ENCODE measurements at places on chromosomes 12 and 14. TPM values are rescaled to one million over a fixed set of nuclear protein-coding genes. Genes with fewer than 3 reads are reported as not detected.

DNA sequence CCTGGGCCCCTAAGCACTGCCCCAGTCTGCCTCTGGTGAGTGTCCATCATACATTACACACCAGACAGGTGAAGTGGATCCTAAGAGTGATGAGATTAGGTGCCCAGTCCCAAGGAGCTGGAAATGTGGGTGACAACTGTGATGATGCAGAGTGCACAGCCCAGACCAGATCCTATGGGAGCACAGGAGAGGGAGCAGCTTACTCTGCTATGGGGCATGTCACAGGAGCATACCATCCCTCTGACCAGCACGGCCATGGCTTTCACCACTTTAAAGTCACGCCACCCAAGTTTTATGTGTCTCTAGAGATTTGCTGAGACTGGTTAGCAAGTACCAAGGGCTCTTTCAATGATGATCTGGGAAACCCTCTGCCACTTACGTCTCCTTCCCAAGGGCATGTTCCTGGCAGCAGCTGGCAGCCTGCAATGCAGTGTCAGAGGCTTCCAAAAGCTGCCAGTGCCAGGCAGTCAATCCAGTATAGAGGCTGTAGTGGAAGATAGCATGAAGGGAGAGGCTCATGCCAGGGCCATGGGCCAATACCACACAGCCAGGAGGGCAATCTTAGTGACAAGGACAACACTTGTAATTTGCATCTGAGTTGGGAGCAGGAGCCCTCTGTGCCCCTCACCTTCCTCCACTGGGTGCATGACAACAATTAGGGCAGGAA is 40.2 kb downstream of the STAB2 start:
- H3K27ac ChIP-seq: no peak overlapping the region
- no peak overlapping the region for H3K4me3 ChIP-seq
- no peak for DNase-seq
- no peaks in the 10 kb centered on the region for H3K36me3 ChIP-seq
- no peaks in the 10 kb centered on the region for H3K4me1 ChIP-seq
- H3K27me3 ChIP-seq: no peaks in the 10 kb centered on the region

DNA sequence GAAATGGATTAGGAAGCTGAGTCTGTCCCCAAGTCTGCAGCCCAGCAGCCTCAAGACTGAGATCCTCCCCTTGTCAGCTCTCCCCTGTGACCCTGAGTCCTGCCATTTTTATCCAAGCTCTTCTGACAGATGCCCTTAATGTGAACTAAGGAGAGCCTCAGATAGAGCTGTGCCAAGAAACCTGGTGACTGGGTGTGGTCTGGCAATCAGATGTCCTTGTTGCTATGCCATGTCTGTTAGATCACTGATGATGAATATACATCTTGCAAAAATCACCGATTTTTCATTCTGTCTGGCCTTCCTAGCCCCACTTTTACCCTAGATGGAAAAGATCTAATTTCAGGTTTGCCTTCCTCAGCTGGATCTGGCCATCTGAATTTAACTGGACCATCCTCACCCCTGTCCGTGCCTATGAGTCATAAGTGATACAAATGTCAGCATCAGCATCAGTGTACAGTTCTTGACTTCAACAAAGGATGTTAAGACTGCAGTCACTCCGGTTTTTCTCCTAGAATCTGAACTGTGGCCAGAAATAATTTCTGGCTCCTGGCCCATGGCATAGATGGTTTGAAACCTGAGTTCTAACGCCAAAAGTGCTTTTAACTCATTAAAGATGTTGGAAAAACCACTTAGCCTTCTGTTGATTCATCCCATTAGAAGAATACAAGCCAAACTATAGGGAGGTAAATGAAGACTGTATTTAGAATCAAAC is 61.2 kb upstream of the GRIP1 start:
- no peak overlapping the region for H3K27ac ChIP-seq
- no peak for DNase-seq
- H3K36me3 ChIP-seq: no peaks in the 10 kb centered on the region
- H3K27me3 ChIP-seq: no peaks in the 10 kb centered on the region
- H3K4me3 ChIP-seq: no peak overlapping the region

GRCh38 chr12:5650281-5650680 is 218.4 kb downstream of the NTF3 start:
- no peak for DNase-seq
- peaks cover 11% of the 10 kb centered on the region for H3K4me1 ChIP-seq
- H3K27ac ChIP-seq: no peak overlapping the region
- H3K36me3 ChIP-seq: no peaks in the 10 kb centered on the region
- H3K27me3 ChIP-seq: no peaks in the 10 kb centered on the region
- H3K4me3 ChIP-seq: no peak overlapping the region

DNA sequence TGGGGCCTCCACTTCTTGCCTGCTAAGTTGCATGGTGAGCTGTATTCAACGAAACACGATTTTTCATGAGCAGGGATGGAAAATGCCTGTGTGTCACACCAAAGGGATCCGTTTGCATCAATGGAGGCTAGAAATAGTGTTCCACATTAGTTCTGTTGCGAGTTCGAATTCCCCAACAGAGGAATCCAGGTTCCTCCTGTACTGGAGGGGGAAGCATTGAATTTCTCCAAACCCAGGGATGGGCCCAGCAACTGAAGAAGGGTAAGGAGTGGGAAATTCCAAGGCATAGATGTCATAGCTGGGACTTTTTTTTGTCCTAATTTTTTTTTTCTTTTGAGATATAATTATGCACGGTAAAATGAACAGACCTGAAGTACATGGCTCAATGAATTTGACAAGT is 336.2 kb downstream of the DPF3 start:
- peaks cover 33% of the 10 kb centered on the region for H3K4me1 ChIP-seq
- no peaks in the 10 kb centered on the region for H3K36me3 ChIP-seq
- no peak overlapping the region for H3K4me3 ChIP-seq
- H3K27ac ChIP-seq: no peak overlapping the region
- no peaks in the 10 kb centered on the region for H3K27me3 ChIP-seq

- H3K27me3 ChIP-seq: no peaks in the 10 kb centered on the region
- H3K36me3 ChIP-seq: no peaks in the 10 kb centered on the region
- no peak overlapping the region for H3K27ac ChIP-seq
- DNase-seq: no peak
Observed at GRCh38 chr14:56539862-56540261, 39.7 kb upstream of the TMEM260 start.

- H3K27me3 ChIP-seq: no peaks in the 10 kb centered on the region
- peaks cover 36% of the 10 kb centered on the region for H3K4me1 ChIP-seq
- H3K27ac ChIP-seq: peak overlapping the region; percentile 32
- peak overlapping the region; percentile 82 for H3K4me3 ChIP-seq
- no peak for DNase-seq
Observed at GRCh38 chr12:121465921-121466793, 66.2 kb downstream of the RNF34 start.

DNA sequence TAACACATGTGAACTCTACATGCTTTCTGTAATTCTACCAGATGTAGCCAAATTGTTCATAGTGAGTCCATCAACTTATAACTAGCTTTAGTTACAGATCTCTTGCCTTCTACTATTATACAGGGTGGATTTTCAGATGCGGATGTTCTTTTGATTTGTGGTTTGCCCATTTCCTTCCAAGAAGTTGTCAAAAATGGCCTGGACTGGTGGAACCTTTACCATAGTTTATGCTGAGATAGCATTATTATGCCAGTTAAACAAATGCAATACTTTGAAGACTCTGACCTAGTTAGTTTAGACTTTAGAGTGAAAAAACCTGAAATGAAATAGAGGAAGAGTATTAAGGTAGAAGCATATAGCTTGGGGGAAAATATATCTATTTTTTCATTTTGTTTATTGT is 27.4 kb upstream of the CFL2 start:
- DNase-seq: no peak
- no peaks in the 10 kb centered on the region for H3K36me3 ChIP-seq
- H3K4me3 ChIP-seq: no peak overlapping the region
- no peak overlapping the region for H3K27ac ChIP-seq
- H3K4me1 ChIP-seq: no peaks in the 10 kb centered on the region

DNA sequence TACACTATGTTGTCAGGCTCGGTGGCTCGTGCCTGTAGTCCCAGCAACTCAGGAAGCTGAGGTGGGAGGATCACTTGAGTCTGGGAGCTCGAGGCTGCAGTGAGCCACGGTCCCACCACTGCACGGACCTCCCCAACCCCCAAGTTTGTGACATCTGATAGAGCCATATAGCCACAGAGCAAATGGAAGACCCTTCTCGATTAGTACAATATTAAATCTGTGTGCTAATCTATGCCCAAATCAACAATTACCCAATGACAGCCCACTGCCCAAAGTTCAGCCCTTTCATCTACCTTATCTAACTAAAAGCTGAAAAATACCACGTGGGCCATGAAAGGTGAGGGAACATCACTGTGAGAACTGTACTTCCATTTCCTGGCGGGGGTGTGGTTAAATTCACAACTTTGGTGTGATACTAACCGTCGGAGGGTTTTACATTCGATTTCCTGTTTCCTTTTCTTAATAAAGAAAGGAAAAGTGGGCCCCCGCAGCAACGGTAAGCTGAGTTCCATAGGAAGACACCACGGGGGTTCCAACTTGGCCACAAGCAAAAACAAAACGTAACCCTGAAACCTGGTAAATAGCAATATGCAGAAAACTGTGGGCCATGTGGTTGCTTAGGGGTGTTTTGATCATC is 31.2 kb upstream of the FOS start:
- H3K27ac ChIP-seq: no peak overlapping the region
- no peak for DNase-seq
- H3K4me3 ChIP-seq: no peak overlapping the region
- peaks cover 31% of the 10 kb centered on the region for H3K4me1 ChIP-seq
- no peaks in the 10 kb centered on the region for H3K36me3 ChIP-seq
- H3K27me3 ChIP-seq: no peaks in the 10 kb centered on the region

- no peaks in the 10 kb centered on the region for H3K27me3 ChIP-seq
- H3K4me1 ChIP-seq: peaks cover 17% of the 10 kb centered on the region
- H3K36me3 ChIP-seq: no peaks in the 10 kb centered on the region
- H3K4me3 ChIP-seq: no peak overlapping the region
- no peak for DNase-seq
Observed at GRCh38 chr12:64525461-64526160, 73.7 kb downstream of the TBK1 start.

GRCh38 chr12:124279315-124279714 is 15.6 kb upstream of the RFLNA start:
- H3K4me3 ChIP-seq: no peak overlapping the region
- peaks cover 24% of the 10 kb centered on the region for H3K27me3 ChIP-seq
- peaks cover 27% of the 10 kb centered on the region for H3K4me1 ChIP-seq

GRCh38 chr12:47084172-47084571 is 4.4 kb upstream of the AMIGO2 start:
- DNase-seq: no peak
- H3K27me3 ChIP-seq: peaks cover 5% of the 10 kb centered on the region
- 0 out of 2 replicates have a peak overlapping the region, but pooled peaks have one; percentile 64 for H3K27ac ChIP-seq
- H3K36me3 ChIP-seq: no peaks in the 10 kb centered on the region
- H3K4me1 ChIP-seq: peaks cover 77% of the 10 kb centered on the region
- H3K4me3 ChIP-seq: no peak overlapping the region

DNA sequence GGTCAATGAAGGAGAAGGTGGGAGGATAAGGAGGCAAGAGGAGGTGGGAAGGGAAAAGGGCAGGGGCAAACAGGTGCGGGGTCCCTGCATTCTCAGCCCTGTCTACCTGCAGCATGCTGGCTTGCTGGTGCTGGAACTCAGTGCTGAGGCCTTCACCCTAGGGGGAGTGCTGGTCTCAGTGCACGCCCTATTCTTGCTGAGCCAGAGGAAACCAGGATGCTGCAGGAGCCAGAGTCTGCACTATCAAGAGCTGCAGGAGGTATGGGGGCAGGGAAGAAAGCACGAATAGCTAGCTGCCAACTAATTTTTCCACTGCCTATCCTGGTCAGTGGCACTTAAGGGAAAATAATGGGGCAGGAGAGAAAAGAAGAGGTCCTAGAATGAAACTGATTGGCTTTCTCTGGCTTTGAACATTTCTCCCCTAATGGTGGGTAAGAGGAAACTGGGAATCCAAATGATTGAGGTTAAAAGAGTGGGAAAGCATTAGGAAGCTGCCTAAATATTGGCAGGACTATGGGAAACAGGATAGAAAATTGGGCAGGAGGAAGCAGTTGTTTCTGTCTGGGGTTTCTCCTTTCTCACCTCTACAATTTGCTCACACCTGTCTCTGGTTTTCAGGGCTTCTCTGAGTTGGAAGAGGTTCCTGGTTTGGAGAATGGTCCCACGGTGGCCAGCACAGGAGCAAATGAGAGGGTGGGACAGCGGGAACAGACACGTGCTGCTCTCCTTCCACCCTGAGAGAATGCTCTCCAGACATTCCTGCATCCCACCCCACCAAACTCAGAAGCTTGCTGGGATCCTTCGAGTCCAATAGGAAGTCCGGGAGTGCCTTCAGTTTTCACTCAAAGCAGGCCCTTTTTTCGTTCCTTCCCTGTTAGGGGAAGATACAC is 1.9 kb downstream of the TMEM253 start:
- H3K4me3 ChIP-seq: peak overlapping the region; percentile 93
- H3K27ac ChIP-seq: peak overlapping the region; percentile 97
- peaks cover 65% of the 10 kb centered on the region for H3K4me1 ChIP-seq
- H3K27me3 ChIP-seq: no peaks in the 10 kb centered on the region

Gene L3HYPDH
- total RNA-seq: 14.3 TPM

Gene SDSL
- total RNA-seq: 0.41 TPM

Gene RAPGEF3
- 13.3 TPM for total RNA-seq

Gene MUCL1
- not detected for total RNA-seq

Gene RFLNA
- 11.3 TPM for total RNA-seq

Gene AMDHD1
- total RNA-seq: 1.1 TPM

Gene ADCY4
- total RNA-seq: 2.4 TPM

All from WTC11 (cell line).